ENCODE measurements at places on chromosomes 13 and 19. TPM values are rescaled to one million over a fixed set of nuclear protein-coding genes. Genes with fewer than 3 reads are reported as not detected.

The S1PR5 gene
- total RNA-seq = not detected

DNA sequence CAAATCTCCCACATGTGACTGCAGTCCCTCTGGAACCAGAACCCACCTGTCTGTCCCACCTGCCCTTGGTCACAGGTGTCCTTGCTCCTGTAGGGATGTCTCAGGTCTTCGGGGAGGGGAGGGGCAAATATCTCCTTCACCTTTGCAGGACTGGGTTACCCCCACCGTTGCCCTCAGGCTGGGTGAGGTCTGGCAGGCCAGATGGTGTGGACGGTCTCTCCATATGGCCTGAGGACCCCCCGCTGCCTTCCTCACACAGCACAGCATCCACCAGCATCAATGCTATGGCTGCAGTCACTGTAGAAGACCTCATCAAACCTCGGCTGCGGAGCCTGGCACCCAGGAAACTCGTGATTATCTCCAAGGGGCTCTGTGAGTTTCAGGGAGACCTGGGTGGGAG is 10.0 kb downstream of the SLC5A5 start:
- DNase-seq = no peak

GRCh38 chr13:86006317-86006716 is 207.1 kb upstream of the SLITRK6 start:
- DNase-seq = no peak

The SPTBN4 gene
- total RNA-seq = 0.23 TPM

- no peak for DNase-seq
Measured at GRCh38 chr19:47415953-47416642, 3.2 kb downstream of the MEIS3 start.

DNA sequence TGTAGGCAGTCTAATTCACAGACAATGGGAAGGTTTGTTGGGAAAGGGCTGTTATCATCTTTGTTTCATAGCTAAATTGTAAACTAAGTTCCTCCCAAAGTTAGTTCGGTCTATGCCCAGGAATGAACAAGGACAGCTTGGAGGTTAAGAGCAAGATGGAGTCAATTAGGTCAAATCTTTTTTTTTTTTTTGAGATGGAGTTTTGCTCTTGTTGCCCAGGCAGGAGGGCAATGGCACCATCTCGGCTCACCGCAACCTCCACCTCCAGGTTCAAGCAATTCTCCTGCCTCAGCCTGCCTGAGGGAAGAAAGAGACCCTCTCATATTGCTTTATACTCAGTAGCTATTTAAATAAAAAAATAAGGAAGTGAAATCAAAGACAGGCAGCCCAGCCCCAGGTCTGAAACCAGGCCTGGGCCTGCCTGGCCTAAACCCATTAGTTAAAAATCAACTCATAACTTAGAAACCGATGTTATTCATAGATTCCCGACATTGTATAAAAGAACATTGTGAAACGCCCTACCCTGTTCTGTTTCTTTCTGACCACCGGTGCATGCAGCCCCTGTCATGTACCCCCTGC is 297.4 kb upstream of the SGCG start:
- no peak for DNase-seq

The VAV1 gene
- 123 TPM for total RNA-seq

The ZFP30 gene
- total RNA-seq = 16.8 TPM

The CGB5 gene
- total RNA-seq = not detected

Data from activated CD4-positive, alpha-beta T cell treated with anti-CD3 and anti-CD28 coated beads, Interleukin-2, amount 10 ng/mL, durations not matched to agents 7 days and 5 days (primary cell).